Gastroesophageal sphincter (tissue), 4 donors: ENCODE measurements at places on chromosomes 12 and 14. TPM values are rescaled to one million over a fixed set of nuclear protein-coding genes. Genes with fewer than 3 reads are reported as not detected.

DNA sequence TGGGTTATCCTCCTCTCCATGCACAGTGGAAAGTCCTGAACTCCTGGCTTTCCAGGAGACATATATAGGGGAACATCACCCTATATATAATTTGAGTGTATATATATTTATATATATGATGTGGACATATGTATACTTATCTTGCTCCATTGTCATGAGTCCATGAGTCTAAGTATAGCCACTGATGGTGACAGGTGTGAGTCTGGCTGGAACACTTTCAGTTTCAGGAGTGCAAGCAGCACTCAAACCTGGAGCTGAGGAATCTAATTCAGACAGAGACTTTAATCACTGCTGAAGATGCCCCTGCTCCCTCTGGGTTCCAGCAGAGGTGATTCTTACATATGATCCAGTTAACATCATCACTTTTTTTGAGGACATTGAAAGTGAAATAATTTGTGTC, 4.4 kb downstream of the SSTR1 start:
- no peak for ATAC-seq

The OR6C2 gene
- not detected for total RNA-seq

The RAB2B gene
- 28.3 TPM for total RNA-seq

GRCh38 chr12:52132754-52133161, 53.3 kb downstream of the SMIM41 start:
- no peak for ATAC-seq

GRCh38 chr12:92665496-92665895, 37.3 kb upstream of the PLEKHG7 start:
- ATAC-seq, result no peak

GRCh38 chr12:14883686-14884085, 2.0 kb downstream of the MGP start:
- ATAC-seq, result no peak

The KCNC2 gene
- not detected for total RNA-seq

DNA sequence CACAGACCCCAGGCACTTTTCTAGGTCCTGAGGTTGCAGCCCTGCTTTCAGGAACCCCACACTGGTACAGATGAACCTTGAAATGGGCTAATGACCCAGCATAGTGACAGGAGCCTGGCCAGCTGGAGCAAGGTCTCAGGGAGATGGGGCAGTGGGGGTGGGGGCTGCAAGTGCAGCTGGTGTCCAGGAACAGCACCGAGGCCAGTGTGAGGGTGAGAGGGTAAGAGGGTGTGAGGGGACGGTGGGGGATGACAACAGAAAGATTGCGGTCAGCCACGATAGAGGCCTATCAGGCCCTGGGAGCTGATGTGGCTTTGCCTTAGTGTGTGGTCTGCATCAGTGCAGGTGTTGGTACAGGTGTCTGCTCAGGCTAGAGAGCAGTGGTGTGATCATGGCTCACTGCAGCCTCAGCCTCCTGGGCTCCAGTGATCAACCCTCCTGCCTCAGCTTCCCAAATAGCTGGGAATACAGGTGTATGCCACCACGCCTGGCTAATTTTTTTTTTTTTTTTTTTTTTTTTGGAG, 59.7 kb downstream of the EP400 start:
- ATAC-seq, result no peak

- no peak for ATAC-seq
These were observed 17.1 kb upstream of the FAM234B start for GRCh38 chr12:13027032-13027431.

DNA sequence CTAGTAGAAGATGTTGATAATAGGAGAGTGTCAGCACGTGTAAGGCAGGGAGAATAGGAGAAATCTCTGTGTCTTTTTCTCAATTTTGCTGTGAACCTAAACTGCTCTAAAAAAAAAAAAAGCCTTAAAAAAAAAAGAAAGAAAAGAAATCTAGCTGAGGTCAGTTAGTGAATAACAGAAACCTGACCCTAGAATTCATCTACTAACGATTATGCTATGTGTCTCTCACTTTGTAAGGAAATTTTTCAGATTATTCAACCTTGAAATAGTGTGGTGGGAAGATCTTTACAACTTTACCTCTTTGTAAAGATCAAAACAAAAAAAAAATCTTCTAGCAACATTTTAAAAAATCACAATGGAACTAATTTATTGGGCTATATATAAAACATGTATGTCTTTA, 995.7 kb downstream of the GALC start:
- ATAC-seq, result no peak

DNA sequence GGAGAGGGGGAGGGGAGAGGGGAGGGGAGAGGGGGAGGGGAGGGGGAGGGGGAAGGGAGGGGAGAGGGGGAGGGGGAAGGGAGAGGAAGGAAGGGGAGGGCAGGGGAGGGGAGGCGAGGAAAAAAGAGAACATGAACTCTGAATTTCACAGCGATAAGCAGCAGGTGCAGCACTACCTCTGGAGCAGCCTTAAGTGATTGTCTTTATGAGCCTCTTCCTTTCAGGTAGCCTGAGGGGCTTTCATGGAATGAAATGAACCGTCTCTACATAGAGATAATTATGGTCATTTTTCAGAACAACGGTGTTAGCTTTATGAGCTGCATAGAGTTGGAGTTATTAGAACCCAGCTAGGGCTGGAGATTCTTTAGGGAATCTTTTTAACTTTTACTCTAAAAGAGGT, 18.1 kb upstream of the PTCSC3 start:
- no peak for ATAC-seq

GRCh38 chr12:107493666-107494065, 191.9 kb upstream of the PWP1 start:
- ATAC-seq, result no peak

DNA sequence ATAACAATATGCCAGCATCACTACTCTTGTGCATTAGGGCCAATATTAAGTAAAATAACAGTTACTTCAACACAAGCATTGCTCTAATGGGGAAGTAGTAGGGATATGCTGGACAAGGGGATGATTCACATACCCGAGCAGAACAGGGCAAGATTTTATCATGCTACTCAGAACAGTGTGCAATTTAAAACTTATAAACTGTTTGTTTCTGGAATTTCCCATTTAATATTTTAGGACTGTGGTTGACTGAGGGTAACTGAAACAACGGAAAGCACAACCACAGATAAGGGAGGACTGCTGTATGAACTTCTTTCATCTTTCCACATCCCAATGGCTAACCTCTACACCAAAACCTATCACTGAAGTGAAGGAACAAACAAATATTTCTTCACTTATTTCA, 36.8 kb downstream of the SARNP start:
- ATAC-seq, result no peak

DNA sequence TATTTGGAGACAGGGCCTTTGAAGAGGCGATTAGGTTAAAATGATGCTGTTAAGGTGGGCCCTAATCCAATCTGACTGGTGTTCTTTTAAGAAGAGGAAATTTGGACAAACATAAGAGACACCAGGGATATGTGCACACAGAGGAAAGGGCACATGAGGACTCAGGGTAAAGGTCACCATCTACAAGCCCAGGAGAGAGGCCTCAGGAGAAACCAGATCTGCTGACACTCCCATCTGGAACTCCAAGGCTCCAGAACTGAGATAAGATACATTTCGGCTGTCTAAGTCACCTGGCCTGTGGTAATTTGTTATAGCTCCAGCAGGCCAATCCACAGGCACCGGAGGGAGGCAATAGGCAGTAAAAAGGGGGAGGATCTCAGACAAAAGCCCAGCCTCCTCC, 48.6 kb downstream of the KICS2 start:
- ATAC-seq, result no peak

GRCh38 chr14:56514663-56515371, 64.8 kb upstream of the TMEM260 start:
- no peak for ATAC-seq

DNA sequence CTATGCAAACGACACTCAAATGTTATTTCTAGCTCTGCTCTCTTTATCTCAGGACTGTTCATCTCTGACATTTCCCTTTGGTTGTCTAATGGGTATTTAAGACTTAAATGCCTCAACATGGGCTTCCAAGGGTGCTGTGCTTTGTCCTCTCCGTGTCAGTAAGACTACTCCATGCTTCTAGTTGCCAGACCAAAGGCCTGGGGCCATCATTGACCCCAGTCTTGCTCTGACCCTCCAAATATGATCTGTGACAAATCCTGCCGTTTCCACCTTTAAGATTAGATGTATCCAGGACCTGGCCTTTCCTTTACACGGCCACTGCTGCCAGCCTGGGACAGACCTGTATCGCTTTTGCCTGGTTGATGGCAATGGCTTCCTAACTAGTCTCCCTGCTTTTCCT, 126.3 kb upstream of the DYRK2 start:
- ATAC-seq, result no peak

GRCh38 chr14:54590481-54590880, 23.6 kb downstream of the SAMD4A start:
- no peak for ATAC-seq

- ATAC-seq, result no peak
These were observed 60.1 kb downstream of the RPS29 start for GRCh38 chr14:49526101-49526500.

- no peak for ATAC-seq
These were observed 30.0 kb downstream of the SENP1 start for GRCh38 chr12:48075832-48076231.

The HSPB8 gene
- 508 TPM for total RNA-seq

- no peak for ATAC-seq
These were observed 414.1 kb upstream of the STXBP6 start for GRCh38 chr14:25464078-25464477.

DNA sequence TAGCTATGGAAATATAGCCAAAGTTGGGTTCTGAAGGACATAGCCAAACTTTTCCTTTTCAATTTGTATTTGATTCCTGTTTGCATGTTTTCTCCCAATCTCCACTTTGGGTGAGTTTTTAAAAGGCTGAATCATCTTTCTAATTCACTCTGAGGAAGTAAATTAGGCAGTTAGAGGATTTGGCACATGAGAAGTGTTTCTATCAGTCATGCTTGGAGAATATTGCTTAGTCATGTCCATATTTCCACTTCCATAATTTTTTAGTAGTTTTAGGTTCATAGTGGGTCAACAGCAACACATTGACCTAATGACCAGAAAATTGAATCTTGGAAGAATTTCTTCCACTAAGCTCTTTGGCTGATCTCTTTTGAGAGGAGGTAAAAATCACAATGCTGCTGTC, 21.8 kb downstream of the IRAK3 start:
- no peak for ATAC-seq

The PRKAB1 gene
- total RNA-seq, result 36.9 TPM

DNA sequence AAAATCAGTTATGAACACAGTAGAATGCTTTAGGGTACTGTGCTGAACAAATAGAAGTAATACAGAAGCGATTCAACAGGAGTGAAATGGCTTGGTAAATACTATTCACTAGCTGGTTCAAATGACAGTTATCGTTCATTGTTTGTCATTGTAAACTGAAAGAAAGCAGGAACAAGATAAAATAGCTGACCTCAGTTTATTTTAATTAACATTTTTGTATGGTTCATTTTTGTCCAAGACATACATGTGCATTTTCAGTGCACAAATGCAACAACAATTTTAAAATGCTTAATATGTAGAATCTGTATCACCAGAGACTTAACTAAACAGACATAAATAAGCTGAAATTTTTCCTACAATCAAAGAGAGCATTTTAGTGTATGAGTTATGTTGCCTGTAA, 49.9 kb downstream of the ALX1 start:
- ATAC-seq, result no peak

GRCh38 chr14:23033801-23034497, 751 bp downstream of the PSMB5 start:
- ATAC-seq, result no peak

DNA sequence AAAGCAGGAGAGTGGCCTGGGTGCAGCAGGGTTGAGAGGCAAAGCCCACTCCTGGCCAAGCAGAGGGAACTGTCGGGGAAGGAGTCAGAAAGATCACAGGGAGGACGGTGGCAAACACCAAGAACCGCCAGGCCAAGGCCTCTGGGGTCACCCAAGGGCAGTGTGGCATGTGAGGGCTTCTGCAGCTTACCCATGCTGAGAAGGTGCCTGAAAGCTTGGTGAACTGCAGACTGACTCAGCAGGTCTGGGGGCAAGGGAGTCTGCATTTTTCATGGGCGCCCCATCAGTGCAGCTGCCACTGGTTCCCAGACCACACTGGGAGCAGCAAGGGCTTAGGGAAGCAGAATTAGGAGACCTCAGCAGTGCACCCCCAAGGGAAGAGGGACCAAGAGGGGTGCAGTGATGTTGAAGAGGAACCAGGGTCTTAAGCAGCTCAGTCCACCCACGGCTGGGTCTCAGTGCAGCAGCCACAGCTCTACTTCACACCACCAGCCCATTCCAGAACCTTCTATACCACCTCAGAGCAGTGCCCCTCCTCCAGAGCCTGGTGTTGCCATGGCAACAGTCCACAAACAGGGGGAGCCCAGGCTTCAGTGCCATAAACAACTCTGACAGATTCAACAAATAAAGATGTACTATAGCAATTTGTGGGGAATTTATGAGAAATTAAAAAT, 59.4 kb downstream of the ITPK1 start:
- peak; percentile 34 for ATAC-seq

DNA sequence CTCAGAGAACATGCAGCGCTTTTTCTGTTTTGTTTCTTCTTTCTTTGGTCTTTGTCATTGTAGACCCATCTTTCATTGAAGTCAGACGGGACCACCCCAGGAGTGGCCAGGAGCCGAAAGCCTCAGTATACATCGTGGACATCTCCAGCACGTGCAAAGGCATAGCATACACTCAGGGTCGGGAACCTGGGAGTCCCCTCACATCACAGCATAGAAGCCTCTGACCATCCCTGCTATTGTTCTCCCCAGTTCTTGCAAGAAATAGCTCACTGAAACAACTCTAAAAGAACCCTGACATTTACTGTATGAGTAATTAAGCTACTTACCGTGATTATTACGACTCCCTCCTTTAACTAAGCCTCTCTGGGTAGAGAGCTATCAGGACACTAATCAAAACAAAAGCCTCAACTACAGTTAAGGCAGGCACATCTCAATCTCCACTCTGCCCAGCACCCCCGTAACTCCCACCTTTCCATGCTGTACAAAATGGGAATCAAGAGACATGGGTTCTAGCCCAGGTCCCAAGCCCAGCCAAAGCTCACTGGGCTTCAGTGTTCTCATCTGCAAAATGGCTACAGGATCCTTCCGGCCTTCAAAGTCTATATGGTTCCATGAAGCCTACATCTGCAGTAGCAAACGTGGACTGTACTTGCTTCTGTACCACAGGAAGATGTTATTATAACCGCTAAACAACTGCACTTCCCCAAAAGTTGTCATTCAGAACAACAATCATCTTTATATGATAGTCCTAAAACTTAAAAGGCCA, 6.7 kb downstream of the CCDC88C start:
- ATAC-seq, result no peak

- no peak for ATAC-seq
These were observed 143.1 kb upstream of the HMGA2 start for GRCh38 chr12:65681226-65681625.

The STYK1 gene
- total RNA-seq, result not detected
